GM23248 (cell line): ENCODE measurements at places on chromosomes 1 and 21. TPM values are rescaled to one million over a fixed set of nuclear protein-coding genes. Genes with fewer than 3 reads are reported as not detected.
A peak's percentile ranks its signal among the peaks of the same experiment; 100 is the strongest.

DNA sequence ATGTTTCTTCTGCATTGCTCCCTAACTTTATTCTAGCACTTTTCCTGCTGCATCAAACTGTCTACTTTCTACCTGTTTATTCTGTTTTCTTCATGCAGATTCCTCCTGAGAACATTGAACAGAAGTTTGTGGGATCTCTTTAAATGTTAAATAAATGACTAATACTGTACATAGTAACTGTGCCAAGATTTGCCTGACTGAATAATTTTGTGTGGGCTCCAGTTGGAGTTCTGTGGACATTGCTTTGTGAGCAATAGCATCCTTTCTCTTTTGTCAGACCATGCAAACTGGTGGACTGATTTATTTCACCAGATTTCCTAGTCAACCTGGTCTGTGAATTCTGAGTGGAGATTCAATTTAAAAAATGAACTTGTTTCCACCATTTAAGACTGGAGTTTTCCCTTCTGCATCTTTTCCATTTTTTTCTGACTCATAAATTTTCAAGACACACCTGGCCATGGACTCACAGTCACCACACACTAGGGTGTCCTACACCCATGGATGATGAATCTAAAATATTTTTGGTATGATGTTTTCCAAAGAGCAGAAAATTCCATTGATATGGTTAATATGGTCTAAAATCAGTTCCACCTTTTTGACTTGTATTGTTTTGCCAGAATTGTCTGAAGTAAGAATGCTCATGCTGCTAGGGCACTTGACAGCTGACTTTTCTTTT, 140.7 kb upstream of the SPAG17 start:
- peak; percentile 89 for DNase-seq

- DNase-seq: no peak
These were observed 120.0 kb downstream of the PEX14 start for GRCh38 chr1:10594595-10595223.

The PADI1 gene
- under 0.01 TPM in 1 of 2 replicates, not detected in the other for total RNA-seq

The PCP4L1 gene
- total RNA-seq: not detected in 2 replicates

The FCRLA gene
- 7.5 and 8.4 TPM in 2 replicates for total RNA-seq

GRCh38 chr21:14995695-14996490, 68.9 kb downstream of the NRIP1 start:
- peak; percentile 45 for DNase-seq

DNA sequence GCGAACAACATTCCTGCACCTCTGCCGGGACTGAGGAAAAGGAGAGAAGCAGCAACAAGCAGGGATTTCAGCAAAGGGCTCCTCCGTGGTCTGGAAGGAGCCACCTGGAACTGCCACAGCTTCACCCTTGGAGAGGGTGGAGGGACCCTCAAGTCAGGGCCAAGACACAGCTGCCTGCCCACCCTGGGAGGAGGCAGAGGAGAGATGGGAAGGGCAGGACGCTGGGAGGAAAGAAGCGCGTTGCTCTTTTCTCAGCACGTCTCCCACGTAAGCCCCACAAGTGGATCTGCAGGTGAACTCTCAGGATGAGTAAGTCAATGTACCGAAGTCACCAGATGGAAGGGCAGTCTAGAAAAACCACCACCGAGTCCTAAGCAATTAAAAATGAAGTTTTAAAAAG, 39.6 kb downstream of the SLC19A1 start:
- no peak for DNase-seq

- DNase-seq: no peak
These were observed 12.6 kb downstream of the LRRC8D start for GRCh38 chr1:89833183-89834082.

GRCh38 chr1:5514527-5515183, 477.6 kb downstream of the NPHP4 start:
- peak; percentile 48 for DNase-seq

GRCh38 chr21:46498335-46499050, 39.8 kb downstream of the DIP2A start:
- no peak for DNase-seq

- DNase-seq: no peak
These were observed 13.4 kb downstream of the SLC22A15 start for GRCh38 chr1:115989699-115990098.

The TRIM17 gene
- not detected in 2 replicates for total RNA-seq

GRCh38 chr1:189429610-189430009, 1048.1 kb downstream of the BRINP3 start:
- DNase-seq: peak; percentile 4

DNA sequence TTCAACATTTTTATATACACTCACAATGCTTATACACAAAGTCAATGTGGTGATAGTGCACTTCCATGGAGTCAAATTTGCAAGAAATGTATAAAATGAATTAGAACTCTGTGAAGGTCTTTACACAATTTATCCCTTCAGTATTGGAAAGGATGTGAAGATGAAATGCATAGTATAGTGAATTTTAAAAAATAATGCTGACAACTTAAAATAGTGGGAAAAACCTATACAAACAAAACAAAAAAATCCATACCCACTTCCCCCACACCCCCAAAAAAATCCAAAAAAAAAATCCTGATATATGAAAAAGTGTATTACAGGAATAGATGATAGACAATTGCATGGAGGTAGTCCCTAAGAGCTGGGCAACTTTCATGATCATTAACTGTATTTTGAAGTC, 165.3 kb downstream of the HLX start:
- DNase-seq: no peak

DNA sequence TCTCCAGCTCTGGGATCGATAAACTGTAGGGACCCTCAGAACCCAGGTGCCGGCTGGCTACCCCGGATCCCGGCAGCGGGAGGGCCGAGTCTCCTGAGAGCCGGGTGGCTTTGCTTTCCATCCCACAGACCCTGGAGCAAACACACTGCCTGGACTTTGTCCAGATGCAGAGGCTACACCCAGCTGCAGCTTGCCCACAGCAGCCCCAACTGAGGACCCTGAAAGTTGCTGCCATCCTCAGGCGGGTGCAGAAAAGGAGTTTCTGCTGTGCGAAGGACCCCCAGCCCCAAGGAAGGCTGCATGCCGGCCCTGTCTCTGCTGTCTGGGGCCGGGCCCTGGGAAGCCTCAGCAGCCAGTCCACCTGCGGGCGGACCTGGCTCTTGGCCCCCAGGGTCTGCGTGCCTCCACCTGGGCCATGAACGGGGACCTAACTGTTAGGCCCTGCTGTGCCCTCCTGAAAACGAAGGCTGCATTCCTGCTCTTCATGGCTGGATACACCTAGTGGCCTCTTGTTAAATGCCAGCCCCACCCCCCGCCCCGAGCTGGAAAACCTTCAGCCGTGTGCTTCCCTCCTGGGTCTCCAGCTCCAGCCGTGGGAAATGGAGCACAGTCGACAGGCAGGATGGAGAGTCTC, 97.5 kb upstream of the ARHGEF16 start:
- DNase-seq: no peak

DNA sequence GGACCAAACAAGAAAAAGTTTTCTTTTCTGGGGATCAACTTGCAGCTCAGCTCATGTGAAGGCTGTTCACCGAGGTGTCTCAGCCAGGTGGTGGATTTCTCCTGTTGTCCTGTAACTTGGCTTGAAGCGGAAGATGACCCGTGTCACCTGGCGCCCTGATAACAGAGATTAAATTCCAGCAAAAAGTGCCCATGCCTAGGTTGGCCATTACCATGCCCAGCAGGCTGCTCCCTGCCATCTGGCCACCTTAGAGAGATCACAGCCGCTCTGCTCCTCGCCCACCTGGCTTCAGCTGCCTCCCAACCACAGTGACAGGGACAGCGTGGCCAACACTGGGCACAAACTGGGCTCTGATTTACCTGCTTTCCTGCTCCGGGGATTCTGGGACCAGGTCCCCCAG, 149.5 kb downstream of the ZBTB18 start:
- DNase-seq: no peak

DNA sequence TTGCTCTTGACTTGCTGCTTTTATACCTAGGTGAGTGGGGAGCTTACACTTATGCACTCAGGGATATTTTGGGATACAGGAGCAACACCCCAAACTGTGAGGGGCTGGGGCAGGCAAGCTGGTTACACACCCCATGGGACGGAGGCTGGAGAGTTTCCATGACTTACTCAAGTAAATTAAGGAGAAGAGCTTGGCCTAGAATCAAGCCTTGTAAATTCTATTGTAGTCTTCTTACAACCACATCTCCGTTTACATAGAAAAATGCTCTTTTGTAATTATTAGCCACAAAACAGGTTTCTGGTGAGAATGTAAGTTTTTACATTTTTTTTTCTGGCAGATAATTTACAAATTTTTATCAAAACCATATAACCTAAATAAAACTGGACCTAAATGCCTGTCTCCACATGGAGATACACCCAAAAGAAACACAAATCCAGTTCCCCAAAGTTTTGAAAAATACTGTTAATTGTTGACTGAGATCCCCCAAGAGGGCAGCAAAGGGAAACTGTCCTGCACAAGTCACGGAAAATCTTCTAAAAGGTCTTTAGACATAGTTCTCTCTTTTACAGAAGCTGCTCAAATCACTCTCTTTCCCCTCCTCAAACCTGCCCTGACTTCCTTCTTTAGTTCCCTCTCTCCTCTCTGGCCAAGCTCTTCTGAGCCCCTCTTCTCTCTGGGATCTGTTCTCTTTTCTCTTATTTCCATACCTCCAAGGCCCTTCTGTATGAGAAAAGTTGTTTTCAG, 134.0 kb downstream of the HIVEP3 start:
- DNase-seq: peak; percentile 40

The GSTM2 gene
- 19.7 and 27.7 TPM in 2 replicates for total RNA-seq

DNA sequence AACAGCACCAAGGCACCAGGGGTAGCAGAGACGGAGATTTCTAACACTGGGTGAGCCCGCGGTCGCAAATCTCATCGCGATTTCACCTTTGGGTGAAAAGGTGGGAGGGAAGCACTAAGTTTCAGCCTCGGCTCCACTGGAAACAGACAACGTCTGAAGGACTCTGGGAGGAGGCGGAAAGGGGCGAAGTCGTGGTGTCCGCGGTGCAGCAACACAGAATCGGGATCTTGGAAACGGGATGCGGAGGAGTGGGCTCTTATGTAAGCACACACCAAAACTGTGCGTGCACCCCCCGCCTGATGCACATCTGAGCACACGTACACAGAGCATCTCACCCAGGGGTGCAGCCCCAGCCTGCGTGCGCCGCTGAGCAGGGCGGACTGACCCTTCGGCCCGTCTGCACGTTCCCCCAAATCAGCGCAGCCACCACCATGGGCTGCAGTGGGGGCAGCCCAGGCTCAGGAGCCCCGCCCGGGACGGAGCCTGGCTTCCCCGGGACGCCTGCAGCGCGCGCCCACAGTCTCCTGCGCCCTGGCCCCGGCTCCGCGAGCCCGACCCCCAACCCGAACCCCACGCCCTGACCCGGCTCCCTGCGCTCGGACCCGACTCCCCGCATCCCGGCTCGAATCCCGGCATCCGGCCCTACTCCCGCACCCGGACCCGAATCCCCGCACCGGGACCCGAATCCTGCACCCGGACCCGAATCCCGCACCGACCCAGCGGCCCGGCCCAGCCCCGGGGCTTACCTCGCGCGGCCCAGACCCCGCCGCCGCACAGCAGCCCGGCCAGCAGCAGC, 670 bp downstream of the CLSTN1 start:
- peak; percentile 60 for DNase-seq

- no peak for DNase-seq
These were observed 28.7 kb upstream of the BACE2 start for GRCh38 chr21:41139275-41139674.

DNA sequence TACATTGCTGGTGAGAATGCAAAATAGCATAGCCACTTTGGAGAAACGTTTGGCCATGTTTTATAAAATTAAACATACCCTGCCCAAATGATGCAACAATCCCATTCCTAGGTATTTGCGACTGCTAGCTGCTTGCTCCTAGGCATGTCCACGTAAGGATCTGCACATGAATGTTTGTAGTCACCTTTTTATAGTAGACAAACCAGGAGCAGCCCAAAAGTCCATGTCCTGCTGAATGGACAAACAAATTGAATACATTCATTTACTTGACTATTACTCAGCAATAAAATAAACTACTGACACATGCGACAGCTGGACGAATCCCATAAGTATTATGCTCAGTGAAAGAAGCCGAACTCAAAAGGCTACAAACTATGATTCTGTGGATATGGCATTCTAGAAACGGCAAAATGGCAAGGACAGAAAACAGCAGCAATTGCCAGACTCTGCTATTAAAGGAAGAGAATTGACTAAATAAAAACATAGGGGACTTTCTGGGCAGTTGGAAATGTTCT, 161.9 kb upstream of the GALNT2 start:
- no peak for DNase-seq

GRCh38 chr21:43652616-43653015, 6.7 kb downstream of the HSF2BP start:
- no peak for DNase-seq

- DNase-seq: no peak
These were observed 248.0 kb upstream of the FOXD3 start for GRCh38 chr1:63074321-63074720.

DNA sequence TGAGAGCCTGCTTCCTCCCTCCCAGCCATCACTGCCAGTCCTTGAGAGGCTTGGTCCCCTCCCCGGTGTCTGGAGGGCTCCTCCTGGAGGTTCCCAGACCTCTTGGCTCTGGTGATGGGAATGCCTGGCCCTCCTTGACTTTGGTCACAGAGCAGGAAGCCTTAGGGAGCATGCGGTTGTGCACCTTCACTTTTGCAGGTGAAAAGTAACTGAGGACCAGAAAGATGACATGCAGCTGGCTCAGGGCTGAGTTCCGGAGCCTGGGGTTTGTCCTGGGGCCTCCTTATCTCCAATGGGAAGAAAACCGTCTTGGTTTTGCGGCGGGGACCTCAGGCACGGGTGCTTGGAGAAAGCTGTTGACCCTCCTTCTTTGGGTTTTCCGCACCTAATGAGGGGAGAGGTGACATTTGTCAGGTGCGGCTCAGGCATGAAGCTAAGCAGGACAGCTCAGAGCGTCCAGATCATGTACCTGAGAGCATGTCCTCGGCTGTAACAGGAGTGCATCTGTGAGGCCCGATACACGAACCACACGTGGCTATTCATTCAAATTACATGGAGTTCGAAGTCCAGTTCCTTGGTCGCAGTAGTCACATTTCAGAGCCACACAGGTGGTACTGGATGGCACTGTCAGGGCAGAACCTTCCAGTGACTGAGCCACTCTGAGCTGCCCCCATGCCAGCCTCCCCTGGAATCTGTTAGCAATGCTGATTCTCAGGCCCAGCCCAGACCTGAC, 608 bp upstream of the MX2 start:
- no peak for DNase-seq

DNA sequence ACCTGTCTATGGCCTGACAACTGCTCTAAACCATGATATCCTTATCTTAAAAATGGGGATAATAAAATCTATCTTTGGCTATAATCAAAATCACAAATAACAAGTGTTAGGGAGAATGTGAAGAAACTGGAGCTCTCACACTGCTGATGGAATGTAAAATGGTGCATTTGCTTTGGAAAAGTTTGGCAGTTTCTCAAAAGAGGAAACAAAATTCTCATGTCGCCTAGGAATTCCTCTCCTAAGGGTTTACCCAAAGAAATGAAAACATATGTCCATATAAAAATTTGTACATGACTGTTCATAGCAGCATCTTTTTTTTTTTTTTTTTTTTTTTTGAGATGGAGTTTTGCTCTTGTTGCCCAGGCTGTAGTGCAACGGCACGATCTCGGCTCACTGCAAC, 64.3 kb downstream of the ZNF281 start:
- no peak for DNase-seq

- peak; percentile 84 for DNase-seq
These were observed 110.2 kb upstream of the FGGY start for GRCh38 chr1:59186656-59187055.
